T-helper 2 cell (primary cell): ENCODE measurements at places on chromosomes 7 and 10.

DNA sequence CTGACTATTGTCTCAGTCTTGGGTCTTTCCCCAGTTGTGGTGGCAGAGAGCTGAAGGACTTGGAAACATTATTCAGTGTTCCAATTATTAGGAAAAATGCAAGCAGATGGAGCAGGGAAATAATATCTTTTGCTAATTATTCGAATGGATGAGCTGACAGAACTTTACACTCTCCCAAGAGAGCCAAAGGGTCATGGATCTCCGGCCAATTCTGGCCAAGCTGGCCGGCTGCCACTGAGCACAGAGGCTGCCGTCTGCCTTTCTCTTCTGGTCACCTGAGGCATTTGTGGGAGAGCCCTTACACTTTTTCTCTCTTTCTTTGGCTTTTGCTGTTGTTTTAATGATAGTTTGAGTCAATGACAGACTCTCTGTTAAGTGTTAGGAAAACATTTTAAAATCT lies 22.2 kb upstream of the CNTNAP2 start:
- DNase-seq: no peak

DNA sequence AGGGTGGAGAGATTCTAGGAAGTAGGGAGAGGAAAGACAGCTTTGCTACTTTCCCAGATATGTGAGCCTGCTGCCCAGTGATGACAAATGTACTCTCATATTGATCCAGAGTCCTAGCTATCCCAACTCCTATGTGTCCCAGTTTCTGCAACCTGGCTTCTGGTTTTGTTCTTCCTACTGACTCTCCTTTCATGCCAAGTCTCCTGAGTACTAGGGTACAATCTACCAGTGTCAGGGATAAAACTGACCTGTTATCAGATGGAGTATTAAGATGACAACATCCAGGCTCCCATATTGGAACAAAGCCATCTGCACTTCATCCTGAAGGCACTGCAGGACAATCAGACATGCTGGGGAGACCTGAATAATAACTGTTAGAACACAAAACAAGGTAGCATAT lies 233.7 kb upstream of the PHYHIPL start:
- DNase-seq: no peak

GRCh38 chr10:121069061-121069850 lies 218.1 kb downstream of the WDR11 start:
- DNase-seq: no peak

DNA sequence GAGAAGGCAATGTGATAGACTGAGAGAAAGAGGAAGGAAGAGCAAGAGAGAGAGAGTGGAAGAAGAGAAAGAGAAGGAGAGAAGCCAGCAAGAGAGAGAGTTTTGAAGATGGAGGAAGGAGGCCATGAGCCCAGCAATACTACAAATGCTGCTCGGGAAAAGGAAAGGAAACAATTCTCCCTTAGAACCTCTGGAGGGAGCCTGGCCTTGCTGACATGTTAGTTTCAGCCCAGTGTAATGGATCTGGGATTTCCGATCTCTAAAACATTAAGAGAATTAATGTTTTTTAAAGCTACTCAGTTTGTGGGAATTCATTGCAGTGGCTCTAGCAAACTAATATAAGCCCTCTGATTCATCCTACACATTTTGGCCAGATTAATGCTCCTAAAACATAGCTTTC lies 206.8 kb upstream of the MTPN start:
- no peak for DNase-seq

DNA sequence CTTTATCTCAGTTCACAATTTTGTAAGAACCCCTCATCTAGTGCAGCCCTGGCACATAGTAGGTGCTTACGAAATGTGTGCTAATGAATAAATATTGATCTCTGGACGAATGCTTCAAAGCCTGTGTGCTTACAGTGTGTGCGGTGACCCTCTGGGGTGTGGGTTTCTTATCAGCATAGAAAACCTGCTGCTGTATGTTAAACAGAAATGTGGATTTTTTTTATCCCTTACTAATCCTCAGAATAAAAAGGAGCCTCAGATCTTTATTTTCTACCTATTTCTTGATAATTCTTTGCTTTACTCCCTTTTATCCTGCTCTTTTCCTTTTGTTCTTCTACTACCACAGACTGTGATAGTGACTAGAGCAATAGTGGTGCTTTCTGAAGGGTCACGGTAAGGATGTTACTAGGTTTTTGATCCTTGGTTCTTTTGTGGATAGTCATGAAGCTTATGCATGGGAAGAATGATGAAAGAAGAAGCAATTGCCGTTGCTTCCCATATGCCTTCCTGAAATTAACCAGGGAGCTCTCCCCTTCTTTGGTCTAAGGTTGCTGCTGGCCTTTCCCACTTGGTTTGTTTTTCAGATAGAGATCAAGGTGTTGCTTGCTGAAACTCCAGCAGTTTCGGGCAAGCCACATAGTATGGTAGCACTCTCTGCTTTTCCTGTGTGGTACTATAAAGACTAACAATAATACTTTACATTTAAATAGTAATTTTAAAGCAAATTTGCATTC lies 44.7 kb downstream of the SPAG6 start:
- no peak for DNase-seq

DNA sequence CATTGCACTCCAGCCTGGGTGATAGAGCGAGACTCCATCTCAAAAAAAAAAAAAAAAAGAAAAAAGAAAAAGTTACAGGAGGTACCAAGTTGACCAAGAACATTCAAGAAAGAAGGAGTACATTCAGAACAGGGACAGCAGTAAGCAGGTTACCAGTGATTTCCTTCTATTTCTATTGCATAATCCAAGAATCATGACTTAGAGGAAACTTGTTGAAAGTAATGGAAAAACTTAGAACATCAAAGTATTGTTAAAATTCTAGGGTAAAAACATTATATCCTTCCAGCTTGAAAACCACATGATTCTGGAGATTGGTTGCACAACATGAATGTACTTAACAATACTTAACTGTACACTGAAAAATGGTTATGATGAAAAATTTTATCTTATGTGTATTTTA lies 25.2 kb downstream of the RAPGEF5 start:
- DNase-seq: no peak
